ENCODE measurements at places on chromosomes 5 and 9. TPM values are rescaled to one million over a fixed set of nuclear protein-coding genes. Genes with fewer than 3 reads are reported as not detected.

The SPINK6 gene
- total RNA-seq = not detected

DNA sequence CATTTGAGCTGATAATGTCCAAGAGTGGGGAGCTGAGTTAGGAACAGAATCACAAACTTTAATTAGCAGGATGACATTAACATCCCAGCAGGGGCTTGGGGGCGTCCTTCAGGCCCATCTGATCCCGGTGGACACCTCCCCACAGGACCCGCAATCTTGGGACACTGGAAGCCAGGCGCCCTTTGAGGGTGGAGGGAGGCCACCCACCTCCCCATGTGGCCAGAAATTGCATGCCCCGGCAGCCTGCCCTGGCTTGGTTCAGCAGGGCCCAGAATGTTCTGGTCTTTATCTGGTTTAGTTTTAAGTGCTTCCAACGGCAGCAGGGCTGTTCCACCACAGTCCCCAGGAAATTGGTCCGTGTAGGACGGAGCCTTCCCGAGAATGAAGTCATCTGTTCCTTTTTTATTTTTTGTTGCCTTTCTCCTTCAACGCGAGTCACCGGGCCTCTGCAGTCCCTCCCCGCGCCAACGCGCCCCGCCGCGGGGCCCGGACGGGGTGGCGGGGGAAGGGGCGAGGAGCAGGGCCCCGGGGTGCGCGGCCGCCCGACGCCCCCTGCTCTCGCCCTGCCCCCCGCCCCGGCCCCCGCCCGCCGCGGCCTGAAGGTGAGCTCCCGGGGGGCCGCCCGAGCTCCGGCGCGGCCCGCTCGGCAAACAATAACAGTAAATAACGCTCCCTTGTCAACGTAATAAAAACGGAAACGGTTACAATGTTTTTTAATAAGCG lies 207.9 kb downstream of the C9orf50 start:
- peaks cover 30% of the 10 kb centered on the region for H3K4me1 ChIP-seq
- peak overlapping the region; percentile 92 for H3K27ac ChIP-seq
- H3K4me3 ChIP-seq = peak overlapping the region; percentile 55
- peaks cover 28% of the 10 kb centered on the region for H3K36me3 ChIP-seq

The CCDC192 gene
- total RNA-seq = 2.5 TPM

GRCh38 chr5:78923622-78923970 lies 61.5 kb downstream of the ARSB start:
- H3K36me3 ChIP-seq = no peaks in the 10 kb centered on the region
- no peak for DNase-seq
- no peak overlapping the region for H3K4me3 ChIP-seq
- no peaks in the 10 kb centered on the region for H3K27me3 ChIP-seq
- H3K27ac ChIP-seq = no peak overlapping the region

- H3K36me3 ChIP-seq = no peaks in the 10 kb centered on the region
- DNase-seq = no peak
- no peaks in the 10 kb centered on the region for H3K27me3 ChIP-seq
- no peak overlapping the region for H3K4me3 ChIP-seq
- peaks cover 19% of the 10 kb centered on the region for H3K4me1 ChIP-seq
- H3K27ac ChIP-seq = no peak overlapping the region
These were observed 210.5 kb downstream of the KDM4C start for GRCh38 chr9:6968271-6968670.

Data from Calu3 (cell line).